ENCODE measurements at places on chromosomes 5 and 9.

DNA sequence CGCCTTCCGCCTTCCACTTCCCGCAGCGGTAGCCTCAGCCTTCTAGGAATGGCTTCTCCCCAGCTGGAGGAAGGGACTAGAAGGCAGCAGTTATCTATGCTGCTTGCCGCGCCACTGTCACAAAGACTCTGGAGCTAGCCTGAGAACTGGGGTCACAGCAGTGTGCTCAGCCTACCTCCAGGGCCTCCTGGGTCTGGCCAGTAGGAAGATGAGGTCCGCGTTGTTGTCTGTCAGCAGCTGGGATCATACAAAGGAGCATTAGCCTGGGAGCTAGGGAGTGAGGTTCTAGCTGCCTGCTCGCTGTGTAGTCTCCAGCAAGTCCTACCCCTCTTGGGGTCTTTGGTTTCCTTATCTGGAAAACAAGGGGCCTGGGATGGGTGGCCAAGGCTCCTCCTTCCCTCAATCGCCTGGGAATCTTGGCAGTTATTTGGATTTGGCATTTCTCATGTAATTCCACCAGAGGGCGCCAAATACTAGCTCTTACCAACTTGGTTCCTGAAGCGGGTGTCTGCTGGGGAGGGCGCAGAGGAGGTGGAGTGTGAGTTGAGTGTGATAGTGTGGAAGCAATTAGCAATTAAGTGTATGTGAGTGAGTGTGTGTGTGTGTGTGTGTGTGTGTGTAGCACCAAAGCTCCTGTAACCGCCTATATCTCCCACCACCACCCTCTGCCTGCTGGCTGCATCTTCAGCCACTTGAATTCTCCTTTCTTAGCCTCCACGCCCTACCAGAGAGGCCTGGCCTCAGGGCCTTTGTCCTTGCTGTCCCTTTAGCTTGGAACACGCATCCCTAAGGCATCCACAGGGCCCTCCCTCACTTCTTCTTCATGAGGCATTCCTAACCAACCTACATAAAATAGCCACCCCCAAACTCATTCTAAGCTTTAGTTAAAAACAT lies 97.1 kb downstream of the ENTREP1 start:
- DNase-seq: peak; percentile 43

DNA sequence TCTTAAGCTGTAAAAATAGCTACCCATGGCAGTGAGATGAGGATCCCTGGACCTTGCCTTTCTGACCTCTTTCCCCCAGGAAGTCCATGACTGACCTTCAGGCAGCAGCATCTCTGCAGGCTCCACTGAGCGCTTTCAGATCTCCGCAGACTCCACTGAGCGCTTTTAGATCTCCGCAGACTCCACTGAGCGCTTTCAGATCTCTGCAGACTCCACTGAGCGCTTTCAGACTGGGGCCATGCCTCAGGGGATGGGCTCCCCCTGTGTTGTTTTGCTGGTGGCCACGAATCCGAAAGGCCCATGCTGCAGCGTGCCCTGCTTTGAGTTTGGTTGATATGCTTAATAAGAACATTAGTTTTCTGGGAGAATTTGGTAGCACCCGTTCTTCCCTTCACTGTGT lies 254.2 kb downstream of the FANCC start:
- DNase-seq: no peak

DNA sequence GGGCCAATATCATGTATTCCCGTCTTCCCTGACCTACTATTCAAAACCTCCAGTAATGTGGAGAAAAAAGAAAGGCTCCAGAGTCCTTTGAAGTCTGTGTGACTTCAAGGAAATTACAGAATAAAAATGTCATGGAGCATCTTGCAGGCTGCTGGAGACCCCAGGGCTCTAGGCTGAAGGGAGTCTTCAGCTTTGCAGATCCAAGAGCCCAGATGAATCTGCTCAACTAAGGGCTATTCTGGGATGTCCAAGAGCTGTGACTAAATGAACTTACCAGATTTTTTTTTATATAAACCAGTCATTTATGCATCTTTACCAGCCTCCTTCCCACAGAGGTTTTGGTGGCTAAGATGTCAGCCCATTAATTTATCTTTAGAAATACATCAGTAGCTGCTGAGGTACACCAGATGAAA lies 167.3 kb downstream of the MUSK start:
- DNase-seq: no peak

DNA sequence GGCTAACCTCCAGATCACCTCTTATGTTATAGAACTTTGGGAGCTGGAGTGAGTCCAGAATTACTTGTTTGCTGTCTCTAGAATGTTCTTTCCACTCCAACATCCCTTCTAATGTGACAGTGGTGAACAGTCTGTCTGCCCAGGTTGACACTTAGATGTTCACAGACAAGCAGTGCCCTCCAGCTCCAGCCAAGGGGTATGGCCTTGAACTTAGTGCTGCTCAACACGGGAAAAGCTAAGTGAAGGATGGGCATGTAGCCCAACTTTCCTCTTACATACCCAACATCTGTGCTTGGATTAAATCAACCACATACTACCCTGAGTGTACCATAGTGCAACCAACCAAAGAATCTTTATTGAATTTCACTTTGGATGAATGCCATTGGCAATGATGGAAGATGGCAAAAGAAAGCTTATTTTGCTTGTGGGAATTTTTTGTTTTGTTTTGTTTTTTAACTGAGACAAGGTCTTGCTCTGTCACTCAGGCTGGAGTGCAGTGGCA lies 201.2 kb downstream of the NXNL2 start:
- DNase-seq: no peak

DNA sequence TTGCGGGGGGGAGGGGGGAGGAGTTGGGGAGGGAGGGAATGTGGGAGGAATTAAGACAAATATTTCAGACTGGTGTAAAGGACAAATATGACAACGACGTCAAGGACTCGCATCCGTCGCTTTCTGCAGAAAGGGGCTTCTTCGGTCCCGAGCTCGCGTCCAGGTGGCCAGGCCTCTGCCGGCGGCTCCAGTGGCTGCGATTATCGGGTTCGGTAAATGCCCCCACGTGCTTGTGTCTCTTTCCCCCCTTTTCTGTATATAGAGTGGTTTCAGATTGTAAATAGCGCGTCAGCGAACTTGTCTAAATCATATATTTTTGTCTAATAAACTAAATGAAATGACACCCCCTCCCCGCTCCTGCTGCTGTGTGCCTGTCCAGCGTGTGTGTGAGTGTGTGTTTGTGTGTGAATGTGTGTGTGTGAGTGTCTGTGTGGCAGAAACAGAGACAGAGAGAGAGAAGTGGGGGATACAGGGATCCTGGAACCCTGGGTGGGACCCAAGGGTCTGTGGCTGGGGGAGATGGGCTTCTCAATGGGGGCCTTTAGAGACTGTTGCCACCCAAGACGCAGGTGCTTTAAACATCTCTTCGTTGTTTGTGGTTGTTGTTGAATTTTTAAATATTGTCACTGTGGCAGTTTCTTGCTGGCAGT lies 5.6 kb downstream of the IRX1 start:
- no peak for DNase-seq

- DNase-seq: no peak
Measured at GRCh38 chr5:1099926-1100663, 11.8 kb downstream of the SLC12A7 start.

GRCh38 chr9:134214386-134214765 lies 50.0 kb upstream of the RNU6ATAC start:
- no peak for DNase-seq

GRCh38 chr9:34991607-34992375 lies 2.2 kb downstream of the DNAJB5 start:
- no peak for DNase-seq

GRCh38 chr9:125088752-125089151 lies 54.6 kb downstream of the SCAI start:
- DNase-seq: no peak

GRCh38 chr5:163773226-163773625 lies 267.8 kb downstream of the MAT2B start:
- DNase-seq: no peak

DNA sequence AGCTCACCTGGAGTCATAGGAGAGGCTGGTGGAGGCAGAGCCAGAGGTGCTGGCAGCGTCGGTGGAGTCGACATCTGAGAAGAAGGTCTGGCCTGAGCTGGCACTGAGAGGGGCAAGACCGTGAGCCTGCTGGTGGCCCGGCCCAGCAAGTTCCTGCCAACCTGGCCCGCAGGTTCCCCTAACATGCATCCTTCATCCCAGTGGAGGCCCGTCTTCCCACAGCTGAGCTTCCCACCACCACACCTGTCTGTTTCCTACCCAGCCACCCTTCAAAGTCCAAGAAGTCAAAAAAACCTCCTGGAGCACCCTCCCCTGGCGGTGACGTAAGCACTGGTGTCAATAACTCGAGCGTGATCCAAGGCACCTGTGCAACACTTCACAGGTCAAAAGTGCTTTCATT lies 16.9 kb downstream of the PHF19 start:
- no peak for DNase-seq

DNA sequence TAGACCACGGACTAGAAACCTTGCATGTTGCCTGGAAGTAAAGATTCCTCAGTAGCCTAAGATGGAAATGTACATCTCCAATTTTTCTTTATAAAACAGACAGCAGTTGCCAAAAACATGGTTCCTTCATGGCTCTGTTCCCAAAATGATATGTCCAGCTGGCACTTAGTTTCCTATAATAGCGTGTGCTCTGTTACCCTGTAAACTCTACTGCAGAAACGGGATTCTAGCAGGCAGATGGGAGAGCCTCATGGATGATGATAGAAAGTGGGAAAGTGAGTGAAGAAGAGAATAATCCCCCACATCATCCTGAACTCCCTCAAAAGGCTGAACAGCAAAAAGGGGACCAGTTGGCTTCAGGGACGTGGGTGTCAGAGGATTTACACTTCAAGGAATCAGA lies 118.2 kb downstream of the FRMD3 start:
- DNase-seq: no peak

DNA sequence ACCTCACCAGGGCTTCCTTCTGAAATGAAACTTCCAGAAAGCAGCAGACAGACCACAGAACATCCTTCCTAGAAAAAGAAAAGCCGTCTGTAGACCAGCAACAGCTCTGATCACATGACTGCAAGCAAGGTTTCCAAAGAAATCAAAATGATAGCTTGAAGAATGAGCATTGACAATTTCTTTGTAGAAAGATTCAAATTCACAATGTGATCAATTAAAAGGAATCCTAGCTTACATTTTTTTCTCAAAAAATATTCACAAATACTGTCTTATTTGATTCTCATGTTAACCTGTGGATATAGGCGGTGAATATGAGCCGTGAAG lies 144.9 kb downstream of the MTX3 start:
- DNase-seq: no peak

- no peak for DNase-seq
Measured at GRCh38 chr5:60185231-60186099, 291.9 kb upstream of the PDE4D start.

- no peak for DNase-seq
Measured at GRCh38 chr5:62717301-62717933, 138.8 kb downstream of the LRRC70 start.

DNA sequence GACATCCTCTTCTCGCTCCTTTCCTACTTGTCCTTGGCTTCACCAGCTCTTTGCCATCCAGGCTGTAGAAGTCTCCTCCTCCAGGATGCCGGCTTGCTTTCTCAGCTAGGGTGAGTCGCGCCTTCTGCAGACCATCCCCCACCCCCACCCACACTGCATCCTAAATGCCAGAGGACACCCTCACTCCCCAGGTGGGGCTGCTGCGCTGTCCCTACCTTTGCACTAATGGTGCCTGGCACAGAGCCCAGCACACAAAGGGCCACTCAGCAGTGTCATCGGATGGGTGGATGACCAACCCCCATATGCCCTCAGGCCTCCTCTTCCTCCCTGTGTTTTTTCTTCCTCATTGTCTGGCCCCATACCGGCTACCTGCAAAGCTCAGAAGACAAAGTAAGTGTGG lies 14.8 kb downstream of the IL9 start:
- no peak for DNase-seq

DNA sequence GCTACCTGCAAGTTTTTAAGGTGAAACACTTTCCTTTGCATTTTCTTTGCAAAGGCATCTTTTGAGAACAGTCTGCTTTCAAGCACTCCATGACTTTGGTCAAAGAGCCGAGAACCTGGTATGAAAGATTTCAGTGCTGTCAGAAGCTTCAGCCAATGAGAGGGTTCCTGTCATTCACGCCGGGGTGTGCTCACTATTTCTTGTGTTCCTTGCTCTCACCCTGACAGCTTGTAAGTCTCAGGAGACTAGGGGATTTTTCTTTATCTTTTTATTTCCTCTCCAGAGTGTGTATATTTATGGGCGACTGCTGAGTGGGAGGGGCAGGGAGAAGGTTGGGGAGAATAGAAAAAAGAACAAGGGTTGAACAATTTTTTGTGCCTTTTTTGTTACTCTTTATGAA lies 334.0 kb downstream of the PSAT1 start:
- DNase-seq: no peak

- no peak for DNase-seq
Measured at GRCh38 chr5:1510631-1511030, 13.1 kb downstream of the LPCAT1 start.

GRCh38 chr5:76490960-76491359 lies 87.9 kb downstream of the IQGAP2 start:
- no peak for DNase-seq

DNA sequence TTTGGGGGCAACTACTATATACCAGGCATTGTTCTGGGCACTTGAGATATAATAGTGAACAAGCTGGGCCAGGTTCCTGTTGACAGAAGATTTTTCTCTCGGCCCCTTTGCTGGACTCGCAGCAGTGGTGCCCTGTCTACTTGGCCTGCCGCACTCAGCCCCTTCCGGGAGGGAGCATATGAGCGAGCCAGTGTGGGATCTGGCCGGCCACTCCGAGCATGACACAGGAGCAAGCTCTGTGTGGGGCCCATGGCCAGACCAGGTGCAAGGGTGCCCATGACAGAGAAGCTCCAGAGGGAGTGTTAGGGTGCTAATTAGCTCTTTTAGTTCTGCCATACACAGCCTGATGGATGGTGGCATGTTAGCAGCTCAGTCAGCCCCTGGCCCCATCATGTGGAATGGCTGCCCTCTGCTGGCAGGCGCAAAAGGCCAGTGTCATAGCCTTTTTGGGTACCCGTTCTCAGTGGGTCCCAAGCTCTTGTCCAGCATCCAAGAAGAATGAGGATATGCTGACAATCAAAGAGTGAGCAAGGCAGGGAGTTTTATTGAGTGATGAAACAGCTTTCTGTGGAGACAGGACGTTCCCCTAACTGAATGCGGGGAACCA lies 9.3 kb upstream of the KIF4B start:
- no peak for DNase-seq

DNA sequence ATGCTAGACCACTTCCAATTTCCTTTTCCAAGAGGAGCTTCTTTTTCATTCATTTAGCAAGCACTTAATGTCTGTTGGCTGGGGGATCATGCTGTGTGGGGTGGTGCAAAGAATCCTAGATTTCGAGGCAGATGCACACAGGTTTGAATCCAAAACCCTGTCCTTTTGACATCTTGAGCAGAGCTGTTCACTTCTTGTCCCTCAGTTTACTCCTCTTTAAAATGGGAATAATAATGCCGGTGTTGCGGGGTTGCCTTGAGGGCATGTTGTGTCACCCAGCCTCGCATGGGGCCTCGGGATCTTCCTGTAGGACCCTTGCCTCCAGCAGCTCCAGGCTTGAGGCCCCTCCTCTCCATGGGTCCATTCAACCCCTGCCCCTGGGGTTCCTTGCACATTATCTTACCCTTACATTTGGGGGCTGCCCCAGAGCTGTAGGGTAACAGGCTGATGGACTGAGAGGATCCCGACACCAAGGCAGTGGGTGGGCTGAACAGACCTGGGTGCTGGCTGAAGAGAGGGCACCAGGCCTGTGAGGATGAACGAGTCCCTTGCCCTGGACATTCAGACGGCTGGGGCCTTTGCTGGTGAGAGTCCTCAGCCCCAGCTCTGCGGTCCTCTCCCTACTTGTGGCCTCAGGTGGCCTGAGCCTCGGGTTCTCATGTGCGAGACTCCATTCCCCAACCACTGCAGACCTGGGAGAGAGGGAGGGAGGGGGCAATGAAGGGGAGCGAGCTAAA lies 145.8 kb downstream of the BARX1 start:
- DNase-seq: no peak
